ENCODE measurements at places on chromosomes 5 and 9. TPM values are rescaled to one million over a fixed set of nuclear protein-coding genes. Genes with fewer than 3 reads are reported as not detected.

The GPR21 gene
- 1.1 TPM for total RNA-seq

The IL7R gene
- total RNA-seq = 6.4 TPM

The NTRK2 gene
- total RNA-seq = not detected

The TESK1 gene
- 12.2 TPM for total RNA-seq

The CD14 gene
- 8.8 TPM for total RNA-seq

The SECISBP2 gene
- 24.7 TPM for total RNA-seq

The NACC2 gene
- 24.2 TPM for total RNA-seq

The SPATA9 gene
- total RNA-seq = 0.71 TPM

The INSL6 gene
- not detected for total RNA-seq

The SPINK4 gene
- 0.74 TPM for total RNA-seq

The DRD1 gene
- under 0.01 TPM for total RNA-seq

The ZFYVE16 gene
- 26.5 TPM for total RNA-seq

The TMOD1 gene
- total RNA-seq = 0.57 TPM

The ZFP37 gene
- total RNA-seq = 2.3 TPM

The FOXD4L5 gene
- total RNA-seq = under 0.01 TPM

The PHYHD1 gene
- total RNA-seq = 6.4 TPM

The FAM153A gene
- total RNA-seq = not detected

The APBA1 gene
- total RNA-seq = 7.1 TPM

The C5orf58 gene
- not detected for total RNA-seq

The SHC3 gene
- 24.0 TPM for total RNA-seq

The CXCL14 gene
- 0.37 TPM for total RNA-seq

Data from smooth muscle cell of bladder (primary cell).